ENCODE measurements at places on chromosomes 11 and 22.

- DNase-seq = no peak
Observed at GRCh38 chr22:24450610-24451009, 23.2 kb downstream of the ADORA2A start.

DNA sequence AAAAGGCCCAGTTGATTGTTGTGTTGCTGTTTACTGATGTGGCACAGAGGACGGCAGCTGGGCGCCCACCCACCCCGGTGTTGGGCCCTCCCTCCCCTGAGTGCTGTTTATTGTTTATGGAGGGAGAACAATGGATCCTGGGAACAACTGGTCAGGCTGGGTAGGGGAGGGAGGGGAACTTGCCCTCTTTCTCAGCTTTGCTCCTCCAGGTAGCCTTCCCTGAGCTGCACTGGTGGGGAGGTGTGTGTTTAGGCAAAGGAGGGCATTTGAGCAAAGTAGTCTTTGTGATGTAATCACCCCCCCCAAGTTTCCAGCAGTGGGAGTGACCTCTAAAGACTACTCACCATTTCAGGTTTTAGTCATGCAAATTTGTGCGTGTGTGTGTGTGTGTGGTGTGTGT is 1035.3 kb downstream of the NTM start:
- no peak for DNase-seq

GRCh38 chr11:70618431-70619101 is 220.2 kb downstream of the CTTN start:
- DNase-seq = no peak

- DNase-seq = no peak
Observed at GRCh38 chr22:46450931-46451561, 86.4 kb downstream of the CELSR1 start.

DNA sequence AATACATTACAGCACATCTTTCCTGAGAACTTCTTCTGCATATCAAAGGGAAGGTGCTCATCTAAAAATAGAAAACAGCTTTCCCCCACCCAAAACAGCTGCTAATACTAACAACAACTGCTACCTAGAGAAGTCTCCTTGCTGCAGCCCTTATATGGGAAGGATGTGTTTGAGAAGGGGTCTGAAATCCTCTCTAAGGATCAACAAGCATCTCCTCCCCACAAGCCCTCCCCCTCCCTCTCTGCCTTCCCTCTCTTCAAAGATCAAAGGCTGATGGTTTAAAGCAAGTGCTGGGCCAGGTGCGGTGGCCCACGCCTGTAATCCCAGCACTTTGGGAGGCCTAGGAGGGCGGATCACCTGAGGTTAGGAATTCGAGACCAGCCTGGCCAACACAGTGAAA is 33.5 kb downstream of the SCUBE2 start:
- DNase-seq = no peak

DNA sequence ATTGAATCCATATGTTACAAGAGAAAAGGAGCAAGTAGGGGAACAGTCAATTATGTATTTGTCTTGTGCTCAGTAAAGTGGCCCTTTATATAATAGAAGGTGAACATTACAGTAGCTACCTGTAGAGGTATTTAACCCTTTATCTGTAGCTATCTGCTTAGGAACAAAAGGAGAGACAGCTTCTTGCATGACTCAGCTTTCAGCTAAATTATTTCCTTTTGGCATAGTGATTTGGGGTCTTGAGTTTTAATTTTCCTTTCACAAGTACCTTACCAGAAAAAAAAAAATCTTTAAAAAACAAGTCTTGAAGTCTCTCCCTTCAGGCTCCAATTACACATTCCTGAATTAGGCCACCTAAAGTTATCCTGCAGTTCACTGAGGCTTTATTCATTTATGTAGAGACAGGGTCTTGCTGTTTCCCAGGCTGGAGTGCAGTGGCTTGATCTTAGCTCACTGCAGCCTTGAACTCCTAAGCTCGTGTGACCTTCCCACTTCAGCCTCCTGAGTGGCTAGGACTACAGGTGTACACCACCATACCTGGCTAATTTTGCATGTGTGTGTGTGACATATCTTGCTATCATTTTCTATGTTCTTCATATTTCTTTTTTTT is 32.6 kb upstream of the RCE1 start:
- no peak for DNase-seq

- DNase-seq = no peak
Observed at GRCh38 chr11:69144316-69145049, 11.3 kb upstream of the SMIM38 start.

- DNase-seq = no peak
Observed at GRCh38 chr11:124082371-124082770, 32.9 kb upstream of the VWA5A start.

DNA sequence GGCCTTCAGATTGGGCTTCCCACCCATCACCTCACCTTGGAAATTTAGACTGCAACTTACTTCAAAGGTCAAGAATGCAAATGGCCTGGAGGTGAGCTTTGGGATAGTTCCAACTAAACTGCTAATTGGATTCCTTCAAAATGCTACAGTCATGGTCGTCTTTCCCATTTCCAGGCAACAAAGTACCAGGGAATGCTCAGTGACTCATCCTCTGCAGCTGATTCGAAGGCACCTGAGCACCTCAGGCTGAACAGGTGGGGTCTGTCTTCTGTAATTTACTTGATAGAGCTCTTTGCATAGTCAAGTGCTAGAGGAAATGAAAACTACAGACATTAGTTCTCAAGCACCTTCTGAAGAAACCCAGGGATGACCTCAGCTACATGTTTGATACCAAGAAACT is 20.5 kb upstream of the FSHB start:
- DNase-seq = no peak

GRCh38 chr22:31881200-31881599 is 63.1 kb upstream of the YWHAH start:
- no peak for DNase-seq

DNA sequence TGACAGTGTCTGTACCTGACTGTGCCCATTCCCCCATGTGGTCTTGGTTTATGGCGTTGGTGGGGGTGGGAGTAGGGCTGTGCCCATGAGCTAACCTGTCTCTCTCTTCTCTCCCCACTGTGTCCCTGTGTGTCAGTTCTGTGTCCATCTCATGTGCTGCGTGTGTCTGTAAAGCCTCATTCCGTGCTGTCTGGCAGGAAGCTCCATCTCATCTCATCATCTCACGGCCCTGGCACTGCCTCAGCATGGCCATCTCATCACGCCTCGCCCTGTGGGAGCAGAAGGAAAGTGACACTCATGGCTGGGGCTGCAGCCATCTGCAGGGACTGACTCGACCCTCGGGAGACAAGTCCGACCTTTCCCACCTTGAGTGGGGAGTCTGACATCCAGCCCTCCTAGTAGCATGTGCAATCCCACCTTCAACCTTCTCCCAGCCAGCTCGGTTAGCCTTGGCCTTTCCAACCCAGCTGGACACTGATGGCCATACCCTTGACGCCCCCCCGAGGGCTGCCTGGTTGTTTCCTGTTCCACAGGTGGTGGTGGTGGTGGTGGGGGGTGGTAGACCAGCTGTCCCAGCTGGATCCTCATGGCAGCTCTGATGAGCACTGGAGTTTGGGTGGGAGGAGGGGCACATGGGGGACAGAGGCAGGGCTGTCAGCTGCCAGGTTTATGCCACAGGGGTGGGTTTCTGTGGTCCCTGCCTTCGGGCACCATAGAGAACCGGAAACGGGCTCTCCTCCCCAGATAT is 19.0 kb downstream of the MYO18B start:
- no peak for DNase-seq

- no peak for DNase-seq
Observed at GRCh38 chr11:67073908-67074307, 17.3 kb downstream of the RHOD start.

DNA sequence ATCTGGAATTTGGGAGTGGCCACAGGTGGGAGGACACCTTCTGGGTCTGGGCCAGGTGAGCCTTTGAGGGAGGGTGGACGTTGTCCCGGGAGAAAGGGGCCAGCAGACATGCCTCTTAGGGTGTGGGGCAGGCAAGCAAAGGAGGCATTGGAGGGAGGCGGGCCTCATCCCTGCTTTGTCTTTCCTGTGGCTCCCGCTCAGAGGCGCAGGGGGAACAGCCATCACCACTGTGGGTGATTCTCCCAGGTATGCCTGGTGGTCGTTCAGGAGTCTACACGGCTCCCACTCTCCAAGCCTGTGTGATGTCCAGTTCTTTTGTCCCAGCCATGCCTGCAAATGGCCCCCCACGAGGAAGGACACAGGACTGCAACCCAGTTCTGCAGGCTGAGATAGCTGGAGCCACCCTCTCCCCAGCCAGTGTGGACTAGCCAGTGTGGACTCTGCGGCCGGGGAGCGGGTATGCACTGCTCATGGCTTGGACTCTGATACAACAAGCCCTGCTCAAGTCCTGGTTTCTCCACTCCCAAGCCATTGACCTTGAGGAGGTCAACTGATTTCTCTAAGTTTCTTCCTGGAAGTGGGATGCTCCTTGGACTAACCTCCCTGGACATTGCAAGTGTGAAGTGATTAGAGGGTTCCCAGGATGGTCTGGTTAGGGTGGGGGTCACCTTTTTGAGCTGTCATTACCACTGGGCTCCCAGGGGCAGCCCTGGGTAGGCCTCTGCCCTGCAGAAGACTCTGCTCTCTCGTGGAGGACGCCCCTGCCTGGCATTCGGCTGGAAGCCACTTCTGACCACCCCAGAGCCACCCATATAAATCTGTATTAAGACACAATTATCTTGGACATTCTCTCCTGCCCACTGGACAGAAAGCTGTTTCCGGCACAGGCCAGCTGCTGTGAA is 1151.2 kb downstream of the BRD1 start:
- no peak for DNase-seq

DNA sequence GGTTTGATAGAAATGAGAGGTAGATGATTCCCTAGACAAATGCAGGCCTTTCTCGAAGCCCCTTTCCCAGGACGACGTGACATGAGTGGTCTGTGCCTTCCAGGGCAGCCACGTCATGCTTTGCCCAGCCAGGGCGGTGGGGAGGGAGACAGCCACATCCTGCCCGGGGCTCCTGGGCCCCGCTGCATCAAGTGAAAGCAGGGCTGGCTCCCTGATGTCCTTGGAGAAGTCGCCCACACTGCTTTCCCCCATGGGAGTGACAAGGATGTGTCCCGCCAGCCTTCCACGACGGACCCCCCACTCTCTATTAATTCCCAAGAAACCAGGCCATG is 13.2 kb downstream of the PPARA start:
- DNase-seq = no peak

DNA sequence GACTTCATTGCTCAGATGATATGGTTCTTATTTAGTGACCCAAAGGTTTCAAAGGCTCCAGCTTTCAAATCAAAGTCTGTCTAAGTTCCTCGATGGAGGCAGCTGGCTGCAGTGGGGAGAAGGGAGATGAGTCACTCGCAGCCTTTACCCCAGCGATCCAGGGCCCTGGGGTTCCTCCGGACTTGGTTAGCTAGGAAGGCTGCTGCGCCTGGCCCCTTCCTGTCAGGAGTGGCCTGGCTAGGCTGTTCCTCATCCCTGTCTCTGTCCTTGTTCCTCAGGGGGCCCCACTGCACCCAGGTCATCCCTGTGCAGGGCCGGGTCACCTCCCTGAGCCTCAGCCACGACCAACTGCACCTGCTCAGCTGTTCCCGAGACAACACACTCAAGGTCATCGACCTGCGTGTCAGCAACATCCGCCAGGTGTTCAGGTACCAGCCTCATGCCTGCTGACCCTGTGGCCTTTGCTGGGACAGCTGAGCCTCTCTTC is 13.9 kb downstream of the ATG16L2 start:
- DNase-seq = no peak

DNA sequence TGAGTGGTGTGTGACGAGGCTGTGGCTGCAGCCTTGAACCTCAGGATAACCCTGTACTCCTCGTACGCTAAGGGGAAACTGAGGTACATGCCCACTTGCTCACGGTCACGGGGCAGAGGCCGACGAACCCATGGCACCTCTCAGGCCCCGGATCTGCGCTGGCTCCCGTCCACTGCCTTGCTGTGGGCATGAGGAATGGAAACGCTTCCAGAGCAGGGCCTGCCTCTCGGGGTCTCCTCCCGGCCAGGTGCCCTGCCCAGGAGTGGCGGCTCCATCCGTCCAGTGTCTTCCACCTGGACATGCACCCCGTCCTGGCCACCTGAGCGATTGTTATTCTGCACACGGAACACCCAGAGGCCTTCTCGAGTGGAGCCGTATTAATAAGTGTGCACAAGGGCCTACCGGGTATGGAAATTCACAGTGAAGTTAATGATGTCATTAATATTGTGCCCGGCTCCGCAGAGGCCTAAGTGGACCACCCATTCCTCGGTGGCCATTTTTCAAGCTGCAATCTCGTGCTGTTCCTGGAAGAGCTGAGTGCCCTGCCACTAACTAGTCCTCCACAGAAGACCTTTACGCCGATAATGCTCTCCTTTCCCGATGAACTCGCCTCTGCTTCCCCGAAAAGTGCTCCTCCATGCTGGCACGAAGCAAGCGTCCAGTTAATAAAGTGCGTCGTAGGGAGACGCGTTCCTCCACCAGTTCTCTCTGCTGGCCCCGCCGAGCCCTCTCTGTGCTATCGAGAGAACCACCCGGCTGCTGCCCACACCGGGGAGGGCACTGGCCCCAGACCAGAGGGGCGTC is 927.9 kb downstream of the BRD1 start:
- no peak for DNase-seq

- DNase-seq = no peak
Observed at GRCh38 chr11:118051136-118051610, 25.7 kb upstream of the TMPRSS4 start.

- DNase-seq = no peak
Observed at GRCh38 chr11:827897-828192, at the start of gene CRACR2B. CRACR2B (plus strand) TSS chr11:827919; CDS start chr11:828608, 689 bp downstream.

DNA sequence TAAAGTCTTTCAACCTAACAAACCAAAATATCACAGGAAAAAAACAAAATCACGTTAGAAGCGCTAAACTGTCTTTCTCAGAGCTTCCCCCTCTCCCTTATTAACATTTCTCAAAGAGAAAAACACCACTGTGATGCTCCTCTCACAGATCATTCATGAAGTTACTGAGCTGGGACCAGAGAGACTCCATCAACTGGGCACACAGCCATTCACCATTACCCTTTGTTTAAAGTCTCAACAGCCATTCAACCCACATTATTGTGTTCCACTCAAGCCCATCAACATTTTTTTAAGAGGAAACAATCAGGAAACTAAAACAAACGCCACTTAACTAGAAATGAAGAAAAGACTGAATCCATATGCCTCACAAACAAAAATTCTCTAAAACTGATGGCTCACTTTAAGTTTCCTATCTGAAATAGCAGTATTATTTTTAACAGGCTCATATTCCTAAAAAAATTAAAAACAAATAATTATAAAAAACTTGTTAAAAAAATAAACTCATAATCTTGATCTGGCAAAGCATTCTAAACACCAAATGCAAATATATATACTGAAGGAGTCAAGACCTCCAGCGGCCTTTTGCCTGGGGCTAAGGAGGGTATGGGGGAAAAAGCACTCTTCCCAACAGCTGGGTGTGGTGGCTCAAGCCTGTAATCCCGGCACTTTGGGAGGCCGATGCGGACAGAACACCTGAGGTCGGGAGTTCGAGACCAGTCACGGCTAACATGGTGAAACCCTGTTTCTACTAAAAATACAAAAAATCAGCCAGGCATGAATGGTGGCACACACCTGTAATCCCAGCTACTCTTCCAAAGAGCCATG is 14.0 kb downstream of the CELF1 start:
- DNase-seq = no peak

DNA sequence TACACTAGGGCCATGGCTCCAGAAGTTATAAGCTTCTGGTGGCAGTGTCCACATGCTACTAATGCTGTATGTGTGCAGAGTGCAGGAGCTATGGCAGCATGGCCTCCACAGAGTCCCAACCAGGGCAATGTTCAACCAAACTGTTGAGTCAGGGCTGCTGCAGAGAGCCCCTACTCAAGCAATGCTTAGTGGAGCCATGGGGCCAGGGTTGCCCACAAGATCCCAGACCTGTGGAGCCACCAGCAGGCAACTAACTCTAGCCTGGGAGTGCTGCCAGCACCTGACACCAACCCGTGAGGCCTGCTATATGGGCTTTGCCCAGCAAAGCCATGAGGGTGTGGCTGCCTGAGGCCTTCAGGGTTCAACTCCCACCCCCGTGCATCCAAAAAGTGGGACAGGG is 655.2 kb downstream of the TBC1D22A start:
- no peak for DNase-seq

All from activated CD8-positive, alpha-beta memory T cell treated with anti-CD3 and anti-CD28 coated beads, Interleukin-2, amount 50 U/mL, for 4 hours (primary cell).